ENCODE measurements at places on chromosomes 3 and 15.
A peak's percentile ranks its signal among the peaks of the same experiment; 100 is the strongest.

DNA sequence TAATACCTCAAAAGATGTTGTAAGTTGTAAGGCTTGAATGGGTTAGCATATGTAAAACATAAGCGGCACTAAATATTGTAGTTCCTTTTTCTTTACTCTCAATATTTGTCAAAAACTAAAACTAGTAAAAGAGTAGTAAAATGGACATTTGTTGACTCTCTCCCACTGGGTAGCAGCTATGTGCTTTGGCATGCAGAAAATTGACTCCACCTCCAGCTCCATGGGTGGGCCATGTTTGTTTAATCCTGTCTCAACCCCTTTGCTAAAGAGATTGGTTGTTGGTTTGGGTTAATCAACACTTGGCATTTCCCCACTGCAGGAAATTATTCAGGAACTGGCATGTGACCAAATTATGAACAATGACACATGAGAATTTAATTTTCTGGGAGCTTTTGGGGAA lies 114.8 kb downstream of the EOMES start:
- DNase-seq: no peak

- DNase-seq: no peak
Observed at GRCh38 chr3:184546252-184546651, 15.3 kb upstream of the EPHB3 start.

GRCh38 chr3:42014921-42015533 lies 53.1 kb upstream of the ULK4 start:
- peak; percentile 32 for DNase-seq

DNA sequence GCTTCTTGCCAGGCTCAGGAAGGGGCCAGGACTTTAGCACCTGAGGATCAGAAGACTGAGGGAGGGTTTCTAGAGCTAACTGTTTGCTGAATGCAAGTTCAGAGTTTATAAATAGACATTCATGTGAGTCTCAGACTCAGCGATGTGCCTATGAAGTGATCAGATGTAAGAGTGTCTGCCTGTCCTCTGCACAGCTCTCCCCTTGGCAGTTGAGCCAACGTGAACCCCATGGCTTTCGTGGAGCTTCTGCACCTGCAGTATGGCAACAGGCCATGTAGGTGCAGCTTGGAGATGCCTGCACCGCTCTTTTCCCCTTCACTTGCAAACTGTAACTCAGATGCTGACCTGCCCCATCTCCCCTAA lies 141.9 kb downstream of the CHDH start:
- DNase-seq: no peak

DNA sequence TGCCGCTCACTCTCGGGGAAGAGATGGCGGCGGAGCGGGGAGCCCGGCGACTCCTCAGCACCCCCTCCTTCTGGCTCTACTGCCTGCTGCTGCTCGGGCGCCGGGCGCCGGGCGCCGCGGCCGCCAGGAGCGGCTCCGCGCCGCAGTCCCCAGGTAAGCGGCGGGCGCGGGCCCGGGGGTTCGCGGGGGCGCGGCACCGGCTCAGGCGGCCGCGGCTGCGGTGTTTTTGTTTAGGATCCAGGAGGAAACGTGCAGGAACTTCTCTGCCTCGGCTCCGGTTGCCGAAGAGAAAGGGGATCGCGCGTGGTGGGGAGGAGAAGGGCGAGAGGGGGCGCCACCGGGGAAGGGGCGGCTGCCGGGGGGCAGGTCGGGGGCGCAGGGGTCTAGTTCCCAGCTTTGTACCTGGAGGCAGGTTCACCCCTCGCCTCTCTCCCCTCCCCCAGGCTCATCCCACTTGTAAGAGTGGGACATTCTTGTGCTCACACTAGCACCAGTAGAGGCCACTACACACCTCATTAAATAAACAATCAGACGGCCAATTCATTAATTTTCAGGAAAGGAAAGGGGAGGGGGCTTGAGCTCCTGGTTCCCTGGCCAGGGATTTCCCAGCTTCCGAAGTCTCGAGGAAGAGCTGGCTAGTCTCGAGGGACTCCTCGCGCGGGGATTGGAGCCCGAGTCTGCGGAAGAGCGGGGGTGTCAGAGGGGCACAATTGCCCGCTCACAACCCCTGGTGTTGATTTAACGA lies 562 bp downstream of the NEO1 start:
- peak; percentile 24 for DNase-seq

DNA sequence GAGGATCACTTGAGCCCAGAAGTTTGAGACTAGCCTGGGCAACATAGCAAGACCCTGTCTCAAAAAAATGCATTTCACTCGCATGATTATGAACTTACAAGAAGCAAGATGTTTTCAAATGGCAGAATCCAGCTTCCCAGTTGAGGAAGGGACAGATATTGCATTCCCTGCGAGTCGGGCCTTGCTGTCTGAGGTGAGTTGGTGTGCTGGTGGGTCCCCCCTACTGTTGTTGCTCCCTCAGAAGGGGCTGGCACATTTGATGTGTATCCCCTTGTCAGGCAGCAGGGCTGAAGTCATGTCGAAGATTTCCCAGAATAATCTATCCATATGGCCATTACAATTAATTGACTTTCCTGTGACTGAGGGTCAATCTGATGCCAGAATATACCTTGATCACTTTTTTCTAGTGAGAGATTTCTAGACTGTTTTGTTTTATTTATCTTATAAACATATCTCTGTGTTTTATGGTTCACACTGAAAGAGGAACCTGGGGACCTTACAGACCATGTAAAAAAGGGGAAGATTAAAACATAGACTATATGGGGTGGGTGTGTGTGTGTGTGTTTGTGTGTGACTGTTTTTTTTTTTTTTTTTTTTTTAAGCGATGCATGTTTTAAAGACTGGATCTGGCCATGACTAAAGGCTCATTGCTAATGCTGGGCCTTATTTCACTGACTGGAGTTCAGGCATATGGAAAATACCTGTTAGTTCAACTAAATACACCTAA lies 112.1 kb upstream of the MRPS22 start:
- DNase-seq: no peak

DNA sequence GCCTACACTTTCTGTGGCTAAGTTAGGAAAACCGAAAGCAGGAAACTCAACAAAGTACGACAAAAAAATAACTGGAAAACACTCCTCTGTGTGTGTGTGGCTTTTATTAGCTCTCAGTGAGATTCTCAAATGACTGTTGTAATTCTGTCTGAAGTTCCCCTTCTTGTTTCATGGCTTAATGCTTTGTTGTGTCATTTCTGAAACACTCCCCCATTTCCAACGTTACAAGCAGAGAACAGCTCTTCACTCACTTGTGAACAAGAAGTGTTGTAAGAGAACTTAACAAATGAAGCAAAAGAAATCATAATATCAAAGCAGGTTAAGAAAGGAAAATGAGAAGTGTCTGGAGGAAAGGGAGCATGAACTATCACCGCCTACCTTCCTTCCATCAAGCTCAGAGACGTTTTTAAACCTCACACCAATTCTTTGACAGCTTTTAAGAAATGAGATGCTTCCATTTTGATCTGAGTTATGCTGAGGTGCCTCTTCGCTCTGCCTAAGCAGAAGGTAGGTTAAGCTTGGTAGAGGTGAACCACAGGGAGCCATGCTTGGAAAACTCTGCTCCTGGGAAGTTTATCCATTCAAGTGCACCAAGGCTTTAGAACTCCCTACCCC lies 12.4 kb upstream of the SEC62 start:
- no peak for DNase-seq

GRCh38 chr3:126434931-126435411 lies 40.3 kb downstream of the CFAP100 start:
- DNase-seq: no peak

DNA sequence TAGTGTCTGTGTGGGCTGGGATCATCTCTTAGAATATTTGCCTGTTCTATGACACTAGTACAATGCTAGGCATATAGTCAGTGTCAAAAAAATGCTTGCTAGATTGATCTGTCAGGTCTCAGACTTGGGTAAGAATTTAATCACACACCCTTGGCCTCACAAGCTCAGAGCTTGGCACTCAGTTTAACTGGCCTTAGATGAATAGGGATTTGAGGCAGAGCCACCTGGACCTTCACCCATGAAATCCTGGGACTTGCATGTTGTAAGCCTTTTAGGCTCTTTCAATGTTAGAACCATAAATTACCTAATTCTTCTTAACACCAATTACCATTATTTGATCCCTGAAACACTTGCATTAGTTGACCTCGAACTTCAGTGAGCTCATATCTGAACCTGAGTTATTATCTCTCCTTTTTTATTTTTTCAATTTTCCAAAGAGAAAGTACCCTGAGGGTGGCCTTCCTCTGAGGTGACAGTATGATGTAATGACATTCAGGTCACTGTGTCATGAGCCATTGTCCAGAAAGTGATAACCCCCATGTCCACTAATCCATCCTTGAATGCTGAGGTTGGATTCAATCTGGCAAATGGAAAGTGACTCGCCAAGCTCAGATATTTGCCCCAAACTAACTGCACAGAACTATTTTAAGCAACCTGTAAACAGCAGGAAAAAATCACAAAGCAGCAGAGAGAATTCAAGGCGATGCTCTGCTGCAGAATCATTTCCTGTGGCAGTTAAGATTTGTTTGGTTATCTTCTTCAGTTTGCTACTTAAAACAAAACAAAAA lies 615.2 kb upstream of the NR2F2 start:
- DNase-seq: no peak

GRCh38 chr3:130048726-130049125 lies 32.9 kb upstream of the ALG1L2 start:
- peak; percentile 50 for DNase-seq
